CD8-positive, alpha-beta memory T cell (primary cell): ENCODE measurements at places on chromosomes 2 and 18.
A peak's percentile ranks its signal among the peaks of the same experiment; 100 is the strongest.

DNA sequence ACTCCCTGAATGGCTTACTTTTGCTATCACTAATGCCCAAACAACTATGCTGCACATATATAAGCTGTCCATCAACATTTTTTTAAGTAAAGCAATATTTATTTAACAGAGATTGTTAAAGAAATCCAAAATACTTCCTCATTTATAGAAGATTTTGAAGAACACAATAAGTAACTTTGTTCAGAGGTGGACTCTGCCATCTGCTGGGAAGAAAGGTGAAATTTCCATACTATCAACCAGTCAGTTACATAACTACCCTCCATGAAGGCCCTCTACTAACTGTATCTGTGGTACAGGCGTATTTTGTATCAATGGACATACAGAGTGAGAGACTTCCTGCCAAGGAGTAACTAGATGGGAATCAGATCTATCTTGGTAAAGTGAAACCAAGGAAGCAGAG lies 106.0 kb downstream of the DTNB start:
- H3K36me3 ChIP-seq, result no peaks in the 10 kb centered on the region
- no peaks in the 10 kb centered on the region for H3K27me3 ChIP-seq
- H3K27ac ChIP-seq, result no peak overlapping the region

- no peak overlapping the region for H3K4me3 ChIP-seq
- no peaks in the 10 kb centered on the region for H3K36me3 ChIP-seq
- H3K27ac ChIP-seq, result no peak overlapping the region
- no peaks in the 10 kb centered on the region for H3K4me1 ChIP-seq
Observed at GRCh38 chr2:75180476-75180875, 18.8 kb downstream of the TACR1 start.

DNA sequence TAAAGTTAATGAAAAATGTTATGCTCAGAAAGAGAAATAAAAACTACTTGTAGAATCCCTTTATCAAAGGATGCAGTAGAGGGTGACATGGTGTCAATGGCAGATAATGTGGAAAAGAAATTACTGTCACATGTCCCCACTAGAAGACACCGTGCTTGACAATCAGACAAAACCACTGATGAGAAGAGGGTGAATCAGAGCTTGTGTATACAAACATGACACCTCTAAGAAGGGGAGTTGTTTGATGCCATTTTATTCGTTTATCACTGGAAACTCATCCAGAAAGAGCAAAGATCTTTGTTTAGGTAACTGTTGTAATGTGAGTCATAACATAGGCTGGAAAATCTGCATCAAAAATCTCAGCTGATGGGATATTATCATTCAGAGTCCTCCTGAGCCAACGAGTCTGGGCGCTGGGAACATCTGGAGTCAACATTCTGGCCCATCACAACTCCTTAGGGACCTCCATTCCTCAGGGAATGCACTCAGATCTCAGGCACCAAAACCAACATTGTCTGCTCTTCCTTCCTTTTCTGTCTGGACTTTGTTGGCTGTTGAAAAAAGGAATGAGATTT lies 49.5 kb upstream of the RAB12 start:
- no peaks in the 10 kb centered on the region for H3K36me3 ChIP-seq
- no peak overlapping the region for H3K4me3 ChIP-seq
- DNase-seq, result no peak
- H3K4me1 ChIP-seq, result no peaks in the 10 kb centered on the region
- no peak overlapping the region for H3K27ac ChIP-seq
- no peaks in the 10 kb centered on the region for H3K27me3 ChIP-seq

GRCh38 chr2:164220265-164220664 lies 401.0 kb downstream of the GRB14 start:
- no peak overlapping the region for H3K4me3 ChIP-seq
- DNase-seq, result no peak
- no peaks in the 10 kb centered on the region for H3K36me3 ChIP-seq
- no peaks in the 10 kb centered on the region for H3K27me3 ChIP-seq

- H3K4me1 ChIP-seq, result peaks cover 28% of the 10 kb centered on the region
- no peaks in the 10 kb centered on the region for H3K36me3 ChIP-seq
- H3K27me3 ChIP-seq, result no peaks in the 10 kb centered on the region
- no peak for DNase-seq
- peak overlapping the region; percentile 91 for H3K27ac ChIP-seq
Observed at GRCh38 chr2:39123436-39123999, 2.7 kb upstream of the SOS1 start.

DNA sequence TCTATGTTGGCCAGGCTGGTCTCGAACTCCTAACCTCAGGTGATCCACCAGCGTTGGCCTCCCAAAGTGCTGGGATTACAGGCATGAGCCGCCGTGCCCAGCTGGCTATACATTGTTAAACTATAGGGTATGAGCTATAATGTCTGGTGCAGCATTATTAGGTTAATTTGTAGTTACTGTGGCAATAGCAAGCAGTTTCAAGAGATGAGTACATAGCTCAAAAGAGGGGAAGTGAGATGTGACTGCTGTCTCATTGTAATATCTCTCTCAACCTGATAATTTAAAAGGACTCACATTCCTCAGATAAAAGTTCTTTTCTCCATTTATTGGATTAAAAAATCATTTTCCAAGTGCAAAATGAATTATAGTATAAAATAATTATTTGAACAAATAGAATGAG lies 116.4 kb downstream of the INO80D start:
- H3K27ac ChIP-seq, result no peak overlapping the region
- H3K36me3 ChIP-seq, result no peaks in the 10 kb centered on the region
- no peak overlapping the region for H3K4me3 ChIP-seq
- no peak for DNase-seq

- H3K36me3 ChIP-seq, result no peaks in the 10 kb centered on the region
- H3K27me3 ChIP-seq, result no peaks in the 10 kb centered on the region
- H3K4me3 ChIP-seq, result no peak overlapping the region
- H3K27ac ChIP-seq, result no peak overlapping the region
- no peak for DNase-seq
Observed at GRCh38 chr2:46780411-46780800, 135.2 kb downstream of the MCFD2 start.

DNA sequence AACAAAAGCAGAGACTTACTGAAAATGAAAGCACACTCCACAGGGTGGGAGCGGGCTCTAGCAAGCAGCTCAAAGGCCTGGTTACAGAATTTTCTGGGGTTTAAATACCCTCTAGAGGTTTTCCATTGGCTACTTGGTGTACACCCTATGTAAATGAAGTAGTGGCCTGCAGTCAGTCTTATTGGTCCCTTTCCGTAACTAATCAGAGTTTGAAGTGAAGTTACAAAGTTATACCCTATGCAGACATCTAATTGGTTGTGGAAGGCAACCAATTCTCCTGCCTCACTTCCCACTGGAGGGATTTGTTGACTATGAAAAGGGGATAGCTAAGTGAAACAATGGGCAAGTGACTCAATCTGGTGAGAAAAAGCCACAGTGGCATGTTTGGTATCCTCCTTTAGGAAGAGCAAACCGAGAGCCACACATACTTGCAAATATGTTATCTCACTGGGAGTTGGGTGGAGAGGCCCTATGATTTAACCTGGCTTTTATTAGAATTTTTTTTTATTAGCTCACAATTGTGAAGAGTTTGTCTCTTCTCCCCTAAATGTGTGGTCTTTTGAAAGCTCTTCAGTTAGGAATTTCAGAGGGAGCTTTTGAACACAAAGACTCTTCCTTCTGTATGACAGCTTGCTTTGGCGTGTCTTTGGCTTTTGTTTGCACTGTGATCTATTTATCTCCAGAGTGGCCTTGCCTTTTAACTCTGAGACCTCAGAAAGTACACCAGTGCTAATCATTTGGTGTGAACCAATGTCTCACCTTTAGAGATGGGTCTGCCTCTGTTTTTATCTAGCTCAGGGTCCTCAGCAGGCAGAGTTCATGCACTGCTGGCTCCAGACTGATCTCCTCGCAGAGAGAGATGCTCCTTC lies 69.6 kb downstream of the MAP4K4 start:
- H3K4me3 ChIP-seq, result no peak overlapping the region
- H3K36me3 ChIP-seq, result no peaks in the 10 kb centered on the region
- DNase-seq, result no peak
- no peaks in the 10 kb centered on the region for H3K27me3 ChIP-seq
- H3K27ac ChIP-seq, result no peak overlapping the region

GRCh38 chr2:239657236-239657635 lies 256.4 kb upstream of the HDAC4 start:
- no peaks in the 10 kb centered on the region for H3K36me3 ChIP-seq
- H3K4me3 ChIP-seq, result no peak overlapping the region
- H3K27ac ChIP-seq, result no peak overlapping the region
- H3K4me1 ChIP-seq, result peaks cover 3% of the 10 kb centered on the region
- DNase-seq, result no peak

- DNase-seq, result no peak
- no peaks in the 10 kb centered on the region for H3K36me3 ChIP-seq
- H3K4me3 ChIP-seq, result no peak overlapping the region
- H3K27ac ChIP-seq, result no peak overlapping the region
- no peaks in the 10 kb centered on the region for H3K4me1 ChIP-seq
Observed at GRCh38 chr2:240240017-240240734, 99.7 kb upstream of the OTOS start.

GRCh38 chr18:44178476-44178875 lies 502.2 kb upstream of the SETBP1 start:
- H3K36me3 ChIP-seq, result no peaks in the 10 kb centered on the region
- no peak overlapping the region for H3K4me3 ChIP-seq
- no peak overlapping the region for H3K27ac ChIP-seq
- H3K4me1 ChIP-seq, result no peaks in the 10 kb centered on the region
- no peak for DNase-seq

- no peak for DNase-seq
- H3K27ac ChIP-seq, result no peak overlapping the region
- no peaks in the 10 kb centered on the region for H3K4me1 ChIP-seq
- no peak overlapping the region for H3K4me3 ChIP-seq
Observed at GRCh38 chr2:20208476-20208859, 16.5 kb downstream of the SDC1 start.

DNA sequence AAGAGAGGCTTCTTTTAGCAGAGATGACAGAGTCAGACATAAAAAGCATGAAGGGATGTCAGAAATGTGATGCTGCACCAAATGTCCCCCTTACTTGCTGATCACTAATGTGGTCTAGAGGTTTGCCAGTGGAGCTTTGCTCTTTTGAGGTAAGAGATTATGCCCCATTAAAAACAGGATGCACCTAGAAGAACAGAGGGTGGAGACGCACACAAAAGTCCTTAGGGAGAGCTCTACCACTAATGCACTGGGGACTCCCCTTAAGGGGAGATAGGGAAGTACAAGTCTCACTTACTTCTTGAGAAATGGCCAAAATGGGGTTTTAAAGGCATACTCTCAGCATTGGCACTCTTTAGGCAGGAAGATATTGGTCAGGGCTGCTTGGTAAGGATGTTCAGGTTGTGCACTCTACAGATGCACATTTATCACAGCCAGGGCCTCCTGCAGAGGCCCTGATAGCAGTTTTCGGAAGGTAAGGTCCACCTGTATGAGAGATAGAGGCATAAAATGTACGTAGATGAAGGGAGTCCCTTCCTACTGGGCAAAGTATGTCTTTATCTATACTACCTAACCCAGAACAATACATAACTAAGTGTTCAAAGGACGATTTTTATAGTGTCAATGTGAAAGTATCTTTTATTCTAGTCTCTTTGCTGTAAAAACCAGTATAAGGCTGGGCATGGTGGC lies 17.0 kb upstream of the SCYGR1 start:
- no peaks in the 10 kb centered on the region for H3K27me3 ChIP-seq
- peaks cover 7% of the 10 kb centered on the region for H3K4me1 ChIP-seq
- no peak overlapping the region for H3K4me3 ChIP-seq
- H3K27ac ChIP-seq, result no peak overlapping the region

- no peak overlapping the region for H3K4me3 ChIP-seq
- DNase-seq, result no peak
- H3K36me3 ChIP-seq, result no peaks in the 10 kb centered on the region
- no peaks in the 10 kb centered on the region for H3K27me3 ChIP-seq
Observed at GRCh38 chr2:36528766-36529392, 69.1 kb downstream of the FEZ2 start.

DNA sequence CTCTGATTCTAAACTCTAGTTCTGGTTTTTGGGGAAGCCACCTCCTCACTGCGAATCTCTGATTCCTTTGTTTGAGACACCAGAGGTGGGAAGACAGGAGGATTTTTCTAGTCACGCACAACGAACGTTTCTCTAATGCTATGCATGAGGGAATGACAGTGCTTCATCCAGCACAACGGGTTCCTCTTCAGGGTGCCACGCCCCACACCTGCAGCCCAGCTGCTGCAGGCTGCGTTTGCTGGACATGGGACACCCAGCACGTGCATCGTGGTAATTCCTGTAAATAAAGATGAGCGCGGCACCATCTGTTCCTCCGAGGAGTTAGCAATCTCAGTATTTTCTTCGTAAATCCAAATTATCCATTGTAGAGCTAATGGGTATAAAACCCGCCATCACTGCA lies 37.5 kb upstream of the TPO start:
- no peak for DNase-seq
- no peaks in the 10 kb centered on the region for H3K36me3 ChIP-seq
- H3K27me3 ChIP-seq, result no peaks in the 10 kb centered on the region
- no peak overlapping the region for H3K4me3 ChIP-seq

DNA sequence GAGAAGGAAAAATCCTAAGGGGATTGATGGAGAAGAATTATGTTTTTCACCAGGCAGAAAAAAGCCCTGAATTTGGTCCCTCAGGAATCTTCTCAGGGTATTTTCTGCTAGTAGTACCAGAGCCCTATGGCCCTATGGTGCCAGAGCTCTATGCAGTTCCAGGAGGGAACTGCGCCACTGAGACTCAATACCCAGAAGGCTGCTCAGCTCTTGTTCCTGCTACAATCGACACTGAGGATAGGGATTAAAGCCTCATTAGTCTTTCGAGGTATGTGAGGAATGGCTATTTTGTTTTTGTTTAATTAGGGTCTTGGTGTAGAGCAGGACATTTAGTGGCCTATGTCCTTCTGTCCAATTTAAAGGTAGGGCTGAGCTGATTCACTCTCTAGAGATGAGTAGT lies 21.7 kb upstream of the PPP3R1 start:
- H3K36me3 ChIP-seq, result no peaks in the 10 kb centered on the region
- no peaks in the 10 kb centered on the region for H3K4me1 ChIP-seq
- peaks cover 3% of the 10 kb centered on the region for H3K27me3 ChIP-seq
- H3K4me3 ChIP-seq, result no peak overlapping the region
- DNase-seq, result no peak

GRCh38 chr2:231068525-231069222 lies 12.0 kb downstream of the PSMD1 start:
- H3K4me1 ChIP-seq, result no peaks in the 10 kb centered on the region
- no peak for DNase-seq
- no peak overlapping the region for H3K4me3 ChIP-seq
- H3K27me3 ChIP-seq, result no peaks in the 10 kb centered on the region
- H3K27ac ChIP-seq, result no peak overlapping the region
- peaks cover 18% of the 10 kb centered on the region for H3K36me3 ChIP-seq

DNA sequence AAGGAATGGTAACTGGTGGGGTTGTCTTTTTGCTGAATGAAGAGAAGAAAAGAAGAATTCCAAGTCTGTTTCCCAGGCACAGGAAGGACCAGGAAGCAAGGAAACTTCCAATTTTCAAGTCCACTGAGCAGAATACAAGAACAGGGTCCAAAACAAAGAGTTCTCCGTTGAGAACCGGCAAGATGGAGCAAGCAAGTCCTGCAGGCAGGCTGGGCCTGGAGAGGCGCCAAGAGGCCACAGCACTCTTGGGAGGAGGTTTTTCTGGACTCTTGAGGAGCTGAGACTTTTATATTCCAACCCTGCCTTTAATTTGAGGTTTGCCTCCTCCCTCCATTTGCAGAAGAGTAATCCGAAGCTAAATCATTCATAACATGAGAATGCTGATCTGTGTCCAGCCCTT lies 224.5 kb downstream of the IKZF2 start:
- no peaks in the 10 kb centered on the region for H3K36me3 ChIP-seq
- no peak overlapping the region for H3K4me3 ChIP-seq
- no peaks in the 10 kb centered on the region for H3K4me1 ChIP-seq
- no peaks in the 10 kb centered on the region for H3K27me3 ChIP-seq

- no peak overlapping the region for H3K4me3 ChIP-seq
- H3K27me3 ChIP-seq, result no peaks in the 10 kb centered on the region
- no peaks in the 10 kb centered on the region for H3K36me3 ChIP-seq
- H3K27ac ChIP-seq, result no peak overlapping the region
Observed at GRCh38 chr18:71327850-71328249, 1039.0 kb downstream of the SOCS6 start.
